Endothelial cell of umbilical vein (primary cell): ENCODE measurements at places on chromosomes 16 and 17.

DNA sequence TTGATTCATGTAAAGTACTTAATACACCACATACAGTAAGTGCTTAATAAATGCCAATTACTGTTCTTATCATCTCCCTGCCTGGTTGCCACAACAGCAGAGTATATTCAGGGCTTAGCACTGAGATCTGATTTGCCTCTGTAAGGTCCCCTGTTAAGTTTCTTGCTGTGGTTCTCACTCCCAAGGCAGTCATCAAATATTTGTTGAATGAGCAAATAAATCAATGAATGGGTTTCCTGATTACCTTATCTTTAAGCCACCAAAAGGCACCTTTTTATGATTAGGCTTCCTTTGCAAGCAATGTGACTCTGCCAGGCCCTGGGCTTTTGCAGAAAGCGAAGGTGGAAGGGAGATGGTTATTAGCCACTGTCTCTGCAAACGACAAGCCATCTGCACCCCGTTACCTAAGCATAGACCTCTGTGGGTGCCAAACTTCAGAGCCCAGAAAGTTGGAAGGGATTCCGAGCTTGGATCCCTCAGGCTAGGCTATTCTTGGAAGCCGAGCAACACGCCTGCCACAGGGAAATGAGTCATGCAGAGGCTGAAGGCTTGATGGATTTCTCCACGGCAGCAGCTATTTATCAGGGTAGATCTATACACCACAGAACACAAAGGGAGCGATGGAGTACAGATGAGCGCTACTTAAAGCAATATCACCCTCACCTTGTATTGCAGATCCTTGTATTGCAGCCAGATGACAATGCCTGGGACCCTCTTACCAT lies 102.0 kb downstream of the GRIN2A start:
- peak; percentile 73 for DNase-seq

- DNase-seq, result no peak
Observed at GRCh38 chr16:27595993-27596392, 46.0 kb downstream of the KATNIP start.

GRCh38 chr17:76539631-76540271 lies at the start of gene PRCD:
Gene PRCD, plus strand, starts transcription at chr17:76540044. Its CDS starts 98 bp downstream, at chr17:76540142.
- DNase-seq, result no peak

GRCh38 chr16:87441886-87442580 lies 49.9 kb downstream of the MAP1LC3B start:
- no peak for DNase-seq

DNA sequence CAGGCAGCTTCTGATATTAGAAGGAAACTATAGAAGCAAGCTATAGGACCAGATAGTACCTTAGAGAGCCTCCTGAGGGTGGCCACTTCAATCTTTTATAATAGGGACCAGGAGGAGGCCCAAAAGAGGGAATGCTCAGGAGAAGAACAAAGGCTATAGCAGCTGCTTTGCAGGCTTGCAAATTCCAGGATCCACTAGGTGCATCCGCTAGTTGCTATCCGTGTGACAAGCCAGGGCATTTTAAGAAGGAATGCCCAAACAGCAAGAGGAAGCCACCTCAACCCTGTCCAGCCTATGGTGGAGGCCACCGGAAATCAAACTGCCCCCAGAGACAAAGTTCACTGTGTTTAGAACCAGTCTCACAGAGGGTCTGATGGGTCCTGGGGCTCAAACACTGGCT lies 192.6 kb upstream of the KIF2B start:
- DNase-seq, result no peak

- peak; percentile 22 for DNase-seq
Observed at GRCh38 chr16:54286366-54287130, at the start of gene IRX3. Gene IRX3, minus strand, starts transcription at chr16:54286787. Its CDS starts 737 bp downstream, at chr16:54286050.

- peak; percentile 52 for DNase-seq
Observed at GRCh38 chr16:27177031-27177774, 26.1 kb upstream of the KDM8 start.

DNA sequence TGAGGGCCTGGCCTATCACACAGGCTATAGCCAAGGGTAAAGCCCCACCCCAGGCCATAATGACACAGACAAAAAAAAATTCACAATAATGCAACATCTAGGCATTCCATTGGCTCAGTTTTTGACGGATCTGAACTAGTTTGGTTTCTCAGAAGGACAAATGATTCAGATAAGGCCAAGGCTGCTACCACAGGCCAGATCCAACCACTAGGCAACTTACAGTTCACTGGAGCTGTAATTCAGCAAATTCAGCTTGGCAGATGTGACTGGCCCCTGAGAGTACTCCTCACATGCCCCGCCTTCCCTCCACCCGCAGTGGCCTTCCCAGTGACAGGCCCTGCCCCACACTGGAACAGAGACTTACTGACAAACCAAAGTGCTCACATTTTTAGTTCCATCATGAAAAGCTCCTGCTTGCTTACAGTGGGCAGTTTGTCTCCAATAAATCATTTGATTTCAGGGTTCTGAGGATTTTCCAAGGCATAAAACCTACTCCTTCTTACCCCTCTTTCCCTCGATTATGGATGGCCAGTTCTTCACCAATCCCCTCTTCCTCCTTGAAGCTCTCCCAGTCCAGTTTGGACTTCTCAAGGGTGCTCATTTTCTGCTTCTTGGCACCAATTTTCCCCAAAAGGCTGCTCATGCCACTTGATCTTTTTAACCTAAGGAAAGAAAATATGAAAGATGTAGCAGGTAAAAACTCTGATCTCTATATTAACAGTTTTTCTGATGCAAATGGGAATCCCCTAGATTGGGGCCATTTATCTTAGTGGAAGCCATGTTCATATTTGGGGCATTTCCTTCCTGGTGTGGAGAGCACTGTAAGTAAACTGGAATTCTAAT lies 53.3 kb upstream of the BCAR1 start:
- peak; percentile 53 for DNase-seq

DNA sequence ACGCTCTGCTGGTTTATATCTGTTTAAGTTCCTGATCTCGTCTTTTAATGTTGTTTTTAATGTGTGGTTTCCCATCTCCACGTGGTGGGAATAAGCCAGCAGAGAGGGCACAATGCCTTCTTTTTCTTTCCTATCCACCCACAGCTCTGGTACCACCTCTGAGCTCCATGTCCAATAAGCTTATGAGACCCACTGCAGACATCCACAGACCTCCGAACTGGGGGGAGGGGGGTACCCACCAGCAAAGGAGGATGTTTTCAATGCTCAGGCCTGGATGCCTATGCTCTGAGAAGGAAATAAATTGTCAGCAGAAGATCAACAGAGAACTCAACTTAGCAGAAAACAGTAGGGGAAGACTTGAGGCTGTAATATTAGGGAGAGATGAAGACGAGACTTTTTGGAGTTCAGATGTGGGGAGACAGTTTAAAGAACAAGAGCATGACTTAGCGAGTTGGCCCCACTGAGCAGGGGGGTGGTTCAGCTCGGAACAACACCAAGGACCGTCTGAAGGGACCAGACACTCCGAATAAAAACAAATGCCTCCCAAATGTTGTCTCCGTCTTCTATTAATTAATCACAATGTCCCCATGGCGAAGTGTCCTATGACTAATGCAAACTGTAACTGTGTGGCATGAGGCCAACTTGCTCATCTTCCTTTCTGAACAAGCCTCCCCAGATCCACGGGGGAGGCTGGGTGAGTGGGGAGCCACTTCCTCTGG lies 62.7 kb downstream of the GAS7 start:
- DNase-seq, result no peak

GRCh38 chr16:14280541-14280940 lies 209.4 kb downstream of the MRTFB start:
- DNase-seq, result no peak

- peak; percentile 76 for DNase-seq
Observed at GRCh38 chr17:62919388-62919787, 46.6 kb upstream of the TANC2 start.

- DNase-seq, result no peak
Observed at GRCh38 chr17:65270499-65271253, 133.5 kb downstream of the RGS9 start.
